Cortex of kidney (tissue), 1 donor: ENCODE measurements at places on chromosomes 11 and 22.

DNA sequence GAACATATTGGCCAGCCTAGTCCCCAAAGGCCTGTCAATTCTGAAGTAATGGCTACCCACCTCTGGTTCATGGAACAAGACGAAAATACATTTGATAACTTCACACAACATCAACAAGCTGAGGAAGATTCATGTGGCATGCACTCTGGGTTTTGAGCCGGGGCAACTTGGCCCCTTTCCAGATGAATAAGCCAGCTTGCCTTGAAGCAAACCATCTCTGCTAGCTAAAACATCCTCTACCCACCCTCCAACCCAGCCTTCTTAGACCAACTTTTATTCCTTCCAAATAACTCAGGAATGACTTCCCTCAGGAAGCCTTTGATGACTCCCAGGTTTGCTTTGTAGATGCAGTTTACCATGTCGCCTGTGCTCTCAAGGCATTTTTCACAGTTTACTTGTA lies 94.4 kb downstream of the SLC1A2 start:
- no peak for DNase-seq

GRCh38 chr11:65695459-65696241 lies 16.4 kb upstream of the KAT5 start:
- DNase-seq = no peak

DNA sequence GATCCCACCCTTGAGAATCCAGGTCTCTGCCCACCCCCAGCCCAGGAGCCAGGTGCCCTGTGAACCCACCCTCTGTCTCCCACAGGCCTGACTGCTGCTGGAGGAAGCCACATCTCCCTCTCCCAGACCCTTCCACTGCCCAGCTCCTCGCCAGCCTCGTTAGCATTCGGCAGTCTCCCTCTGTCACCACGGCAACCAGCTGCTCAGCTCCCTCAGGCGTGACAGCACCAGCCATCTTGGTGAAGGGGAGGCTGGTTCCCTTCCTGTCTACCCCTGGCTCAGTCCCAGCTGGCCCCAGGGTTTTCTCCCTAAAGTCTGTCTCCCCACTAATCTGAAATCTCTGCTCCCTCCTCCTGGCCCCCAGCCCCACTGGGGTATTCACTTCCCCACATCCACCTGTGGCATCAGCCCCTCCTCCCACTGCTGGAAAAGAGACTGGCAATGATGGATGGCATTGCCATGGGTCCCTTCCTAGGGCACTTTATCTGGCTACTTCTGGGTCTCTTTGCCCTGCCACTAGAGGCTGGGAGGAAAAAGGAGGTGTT lies 28.1 kb downstream of the NRXN2 start:
- DNase-seq = no peak

DNA sequence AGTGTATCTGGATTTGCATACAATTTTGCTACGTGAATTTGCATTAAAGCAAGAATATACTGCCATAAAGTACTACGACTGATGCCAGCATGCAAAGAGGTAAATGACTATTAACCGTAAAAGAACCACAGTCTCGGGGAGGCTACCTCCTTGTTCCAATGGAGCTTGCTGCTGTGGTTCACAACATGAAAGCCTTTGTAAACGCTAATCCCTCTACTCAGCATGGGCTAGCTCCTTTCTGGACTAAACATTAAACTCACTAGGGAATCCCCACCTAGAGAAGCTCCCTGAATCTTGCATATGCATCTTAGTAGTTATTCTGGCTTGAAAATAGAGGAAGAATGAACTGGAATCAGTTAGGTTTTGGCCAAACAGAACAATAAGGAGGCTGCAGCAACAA lies 60.5 kb upstream of the ARHGAP32 start:
- no peak for DNase-seq

- no peak for DNase-seq
Measured at GRCh38 chr22:38760477-38761201, 4.8 kb upstream of the SUN2 start.

GRCh38 chr22:39130152-39130704 lies 22.3 kb downstream of the CBX7 start:
- no peak for DNase-seq

DNA sequence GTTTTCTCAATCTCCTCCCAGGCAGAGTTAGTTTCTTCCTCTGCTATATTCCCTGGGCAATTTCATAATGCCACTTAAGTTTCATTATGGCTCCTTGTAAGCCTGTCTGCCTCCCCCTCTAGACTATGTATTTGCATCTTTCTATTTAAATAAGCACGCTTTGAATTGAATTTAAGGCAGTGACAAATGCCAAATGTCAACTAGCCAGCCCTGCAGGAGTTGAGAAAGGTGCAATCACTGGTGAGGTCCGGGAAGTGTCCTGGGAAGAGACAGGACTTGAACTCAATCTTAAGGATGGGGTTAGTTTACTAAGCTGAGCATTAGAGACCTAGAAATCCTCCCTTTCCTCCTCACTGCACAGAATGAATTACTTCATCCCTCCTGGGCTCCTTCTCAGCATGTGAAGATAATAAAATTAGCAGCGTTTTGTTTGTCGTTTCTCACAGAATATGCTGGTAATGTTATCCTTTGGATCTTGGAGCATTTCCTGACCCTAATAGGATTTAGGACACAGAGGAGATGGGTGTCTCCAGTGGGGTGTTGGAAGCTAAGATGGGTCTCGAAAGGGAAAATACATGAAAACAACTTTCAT lies 1.6 kb downstream of the TCP11L1 start:
- no peak for DNase-seq

DNA sequence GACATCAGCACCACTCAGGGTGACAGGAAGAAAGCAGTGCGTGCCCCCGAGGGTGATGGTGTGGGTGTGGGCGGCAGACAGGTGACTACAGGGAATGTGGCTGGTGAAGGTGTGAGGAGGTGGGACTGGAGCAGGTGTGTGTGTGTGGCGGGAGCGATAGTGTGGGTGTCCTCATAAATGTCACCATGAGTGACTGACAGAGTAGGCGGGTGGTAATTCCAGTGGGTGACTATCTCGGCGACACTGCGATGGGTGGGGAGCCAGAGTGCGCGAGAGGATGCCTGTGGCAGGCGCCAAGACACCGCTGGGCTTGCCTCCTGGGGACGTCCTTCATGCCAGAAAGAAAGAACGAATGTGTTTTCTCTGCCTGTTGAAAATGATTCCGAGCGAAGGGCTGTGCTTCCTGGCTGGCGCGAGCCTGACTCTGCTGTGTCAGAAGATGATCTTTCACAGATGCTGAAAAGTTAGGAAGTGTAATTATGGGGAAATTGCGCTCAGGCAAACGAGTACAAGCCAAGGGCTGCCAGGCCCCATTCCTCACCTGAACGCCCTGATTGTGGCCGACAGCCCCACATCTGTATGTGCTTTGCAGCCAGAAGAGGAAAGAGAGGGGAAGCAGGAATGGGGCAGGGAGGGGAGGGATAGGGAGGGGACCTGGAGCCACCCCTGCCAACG lies 98.8 kb upstream of the CD82 start:
- DNase-seq = no peak

- no peak for DNase-seq
Measured at GRCh38 chr11:125170001-125170509, 5.5 kb downstream of the PKNOX2 start.

DNA sequence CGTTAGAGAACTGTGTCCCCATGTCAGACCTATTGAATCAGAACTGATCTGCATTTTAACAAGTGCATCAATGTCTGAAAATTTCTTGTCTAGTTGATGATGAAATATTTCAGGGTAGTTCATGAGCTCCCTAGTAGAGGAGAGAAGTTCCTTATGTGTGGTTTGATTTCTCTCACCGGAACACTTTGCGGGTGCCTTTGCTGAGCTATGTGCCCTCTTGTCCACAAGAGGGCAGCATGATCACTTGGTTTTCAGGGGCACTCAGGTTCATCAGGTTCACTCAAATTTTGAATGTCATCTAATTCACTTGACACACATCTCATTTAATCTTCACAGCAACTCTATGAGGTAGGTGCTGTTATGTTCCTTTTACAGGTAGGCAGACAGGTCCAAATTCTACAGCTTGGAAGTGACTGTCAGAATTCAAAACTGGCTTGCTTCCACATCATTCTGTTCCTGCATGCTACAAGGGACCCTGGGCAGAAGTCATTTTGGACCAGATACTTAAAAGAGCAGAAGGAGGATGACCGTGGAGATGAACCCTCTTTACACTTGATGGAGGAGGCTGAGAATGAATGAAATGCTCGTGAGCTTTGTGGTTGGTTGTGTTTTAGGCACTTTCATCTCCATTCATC lies 55.6 kb downstream of the P4HA3 start:
- no peak for DNase-seq

GRCh38 chr11:120398132-120398531 lies 61.9 kb downstream of the ARHGEF12 start:
- no peak for DNase-seq

DNA sequence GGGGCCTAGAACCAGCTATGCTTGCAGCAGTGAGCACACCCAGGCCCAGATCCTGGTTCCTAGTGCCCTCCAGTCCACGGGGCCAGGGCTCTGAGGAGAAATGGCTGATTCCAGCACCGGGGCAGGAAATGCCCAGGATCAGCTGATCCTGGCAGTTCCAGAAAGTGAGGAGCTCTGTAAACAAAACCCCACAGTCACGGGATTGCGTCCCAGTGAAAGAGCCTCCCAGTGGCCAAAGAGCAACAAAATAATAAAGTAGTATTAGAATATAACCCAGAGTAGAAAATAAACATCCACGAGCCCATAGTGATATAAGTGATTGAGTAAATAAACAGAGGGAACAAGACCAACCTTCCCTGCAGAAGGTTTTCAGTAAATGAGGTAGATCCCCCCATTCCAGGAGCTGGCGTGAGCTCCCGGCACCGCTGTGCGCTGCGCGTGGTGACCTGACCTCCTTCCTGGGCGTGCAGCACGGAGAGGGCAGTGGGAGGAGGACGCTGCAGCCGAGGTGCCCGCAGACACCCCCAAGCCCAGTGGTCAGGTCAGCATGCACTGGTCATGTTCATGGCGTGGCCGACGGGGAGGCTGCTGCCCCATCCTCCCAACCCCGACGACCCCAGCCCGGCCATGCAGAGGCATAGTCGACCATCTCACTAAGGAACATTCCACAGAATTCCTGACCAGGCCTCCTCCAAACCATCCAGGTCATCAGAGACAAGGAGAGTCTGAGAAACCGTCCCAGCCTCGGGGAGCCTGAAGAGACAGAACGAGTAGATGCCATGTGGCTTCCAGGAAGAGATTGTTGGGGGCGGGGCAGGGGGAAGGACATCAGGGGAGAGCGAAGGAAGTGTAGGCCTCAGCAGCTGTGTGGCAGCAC lies 19.8 kb downstream of the PTDSS2 start:
- DNase-seq = no peak

DNA sequence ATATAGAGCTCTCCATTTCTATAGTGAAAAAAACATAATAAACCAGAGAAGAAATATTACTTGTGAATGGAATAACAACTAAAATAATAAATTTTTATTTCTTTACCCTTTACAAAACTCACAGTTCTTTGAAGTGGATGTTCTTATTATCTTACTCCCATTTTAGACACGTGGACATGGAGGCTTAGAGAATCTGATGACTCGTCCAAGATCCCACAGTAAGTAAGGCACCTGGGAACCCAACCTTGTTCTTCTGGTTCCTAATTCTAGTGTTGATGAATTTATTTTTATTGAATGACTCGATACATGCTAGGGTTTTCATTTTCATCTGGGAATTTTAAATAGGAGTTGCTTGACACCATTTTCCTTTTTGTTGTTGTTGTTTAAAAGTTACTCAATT lies 1.8 kb downstream of the BPIFC start:
- no peak for DNase-seq

DNA sequence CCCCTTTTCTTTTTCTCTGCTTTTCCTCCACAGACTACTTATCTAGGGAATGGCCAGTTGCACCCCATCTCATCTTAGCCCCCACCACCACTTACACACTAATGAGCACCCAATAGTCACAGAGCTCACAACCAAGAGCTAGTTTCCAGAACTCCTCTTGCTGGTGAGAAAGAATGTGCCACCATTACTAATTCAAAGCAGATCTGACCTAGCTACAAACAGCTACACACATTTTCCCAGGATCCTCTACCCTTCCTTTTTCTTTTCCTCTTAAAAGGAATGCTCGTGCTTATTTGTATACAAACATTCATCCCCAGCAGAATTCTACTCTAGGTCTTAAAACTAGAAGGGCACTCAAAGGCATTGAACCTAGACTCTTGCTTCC lies 136.8 kb downstream of the CD44 start:
- DNase-seq = no peak

DNA sequence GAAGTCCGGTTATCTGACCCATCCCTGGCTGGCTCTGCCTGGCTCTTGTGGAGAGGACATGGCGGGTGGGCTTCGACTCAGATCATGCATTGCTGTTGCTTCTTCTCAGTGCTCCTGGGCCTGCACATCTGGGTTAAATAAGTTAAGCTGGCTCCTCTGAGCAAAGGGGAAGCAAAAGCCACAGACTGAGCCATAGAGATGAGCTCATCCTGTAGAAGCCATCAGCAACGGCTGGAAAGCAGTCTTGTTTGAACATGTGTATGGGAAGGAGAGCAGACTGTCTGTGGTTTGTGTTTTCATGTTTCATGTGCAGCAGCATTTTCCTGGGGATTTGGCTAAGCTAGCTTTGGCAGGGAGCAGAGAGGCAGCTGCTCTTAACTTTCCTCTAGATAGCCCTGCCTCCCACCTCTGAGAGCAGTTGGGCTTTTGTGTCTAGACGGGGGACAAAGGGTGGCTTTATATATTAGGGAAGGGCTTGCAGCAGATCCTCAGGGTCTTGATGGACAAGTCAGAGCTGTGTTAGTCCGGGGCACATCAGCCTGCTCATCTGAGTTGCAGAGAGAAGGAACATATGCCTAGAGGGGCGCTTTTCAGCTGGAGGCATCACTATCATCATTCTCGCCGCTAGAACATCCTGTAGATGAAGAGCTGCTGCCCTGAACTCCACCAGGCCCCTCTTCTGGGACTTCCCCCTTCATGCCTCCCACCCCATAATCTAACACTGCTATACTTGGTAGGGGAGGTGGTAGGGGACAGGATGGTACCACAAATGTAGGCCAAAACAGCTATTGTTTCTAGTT lies 14.9 kb downstream of the DCPS start:
- no peak for DNase-seq

DNA sequence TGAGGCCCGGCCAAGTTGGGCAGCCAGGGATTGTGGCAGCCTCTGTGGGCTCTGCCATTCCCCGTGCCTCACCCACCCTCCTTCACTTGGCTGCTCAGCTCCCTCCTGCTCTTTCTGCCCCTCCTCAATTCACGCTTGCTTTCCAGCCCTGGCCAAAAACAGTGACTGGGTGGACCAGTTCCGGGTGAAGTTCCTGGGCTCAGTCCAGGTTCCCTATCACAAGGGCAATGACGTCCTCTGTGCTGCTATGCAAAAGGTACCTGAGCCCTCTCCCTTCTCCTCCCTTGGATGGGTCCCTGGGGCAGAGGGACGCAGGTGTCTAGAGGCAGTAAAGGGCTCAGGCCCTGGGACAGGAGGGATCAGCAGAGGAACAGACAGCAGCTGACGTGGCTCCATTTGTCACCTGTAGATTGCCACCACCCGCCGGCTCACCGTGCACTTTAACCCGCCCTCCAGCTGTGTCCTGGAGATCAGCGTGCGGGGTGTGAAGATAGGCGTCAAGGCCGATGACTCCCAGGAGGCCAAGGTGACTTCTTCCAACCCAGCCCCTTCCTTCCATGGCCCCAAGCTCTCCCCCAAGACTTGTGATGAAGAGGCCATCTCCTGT lies 2.7 kb downstream of the FREY1 start:
- no peak for DNase-seq

GRCh38 chr22:50319503-50319951 lies 7.3 kb downstream of the DENND6B start:
- DNase-seq = no peak

- DNase-seq = no peak
Measured at GRCh38 chr22:26589845-26590736, at the start of gene TPST2. Gene TPST2, minus strand, starts transcription at chr22:26590132. Its CDS starts 48,502 bp downstream, at chr22:26541630.
